ENCODE measurements at places on chromosomes 12 and 14.

DNA sequence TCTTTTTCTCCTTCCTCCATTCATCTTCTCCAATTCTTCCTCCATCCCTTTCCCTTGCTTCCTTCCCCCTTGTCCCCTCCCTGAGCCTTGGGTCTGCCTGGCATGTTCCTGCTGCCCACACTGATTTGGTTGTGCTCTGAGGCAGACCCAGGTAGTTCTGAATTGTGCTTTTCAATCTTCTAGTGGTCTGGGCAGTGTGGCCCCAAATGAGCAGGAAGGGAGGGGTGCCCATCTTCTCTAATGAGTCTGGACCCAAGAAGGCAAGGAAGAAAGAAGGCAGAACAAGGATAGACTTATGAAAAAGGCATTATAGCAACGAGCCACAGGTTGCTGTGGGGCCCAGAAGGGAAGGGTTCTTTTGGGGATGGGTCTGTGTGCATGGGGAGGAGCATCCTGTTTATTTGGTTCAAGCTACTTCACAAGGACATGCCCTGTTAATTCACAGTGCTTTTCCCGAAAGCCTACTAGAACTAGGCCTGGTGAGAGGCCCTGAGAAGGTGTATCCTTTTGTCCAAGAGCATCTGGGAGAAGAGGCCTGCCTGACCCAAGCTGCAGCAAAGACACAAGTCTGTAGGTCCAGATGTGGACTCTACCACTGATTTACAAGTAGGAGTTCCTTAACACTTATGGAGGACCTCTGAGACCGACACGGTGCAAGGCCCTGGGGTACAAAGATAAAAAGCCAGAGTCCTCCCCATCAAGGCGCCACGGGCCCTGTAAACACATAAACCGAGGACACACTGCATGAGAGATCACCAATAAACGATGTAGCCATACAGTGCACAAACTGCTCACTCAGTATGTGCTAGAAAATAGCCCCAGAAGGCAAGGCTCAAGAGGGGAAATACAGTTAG lies 1.1 kb upstream of the SUSD6 start:
- DNase-seq: no peak

GRCh38 chr12:31216479-31216878 lies 109.5 kb downstream of the SINHCAF start:
- DNase-seq: no peak

- no peak for DNase-seq
Measured at GRCh38 chr14:23933108-23933741, 20.3 kb upstream of the DHRS4 start.

DNA sequence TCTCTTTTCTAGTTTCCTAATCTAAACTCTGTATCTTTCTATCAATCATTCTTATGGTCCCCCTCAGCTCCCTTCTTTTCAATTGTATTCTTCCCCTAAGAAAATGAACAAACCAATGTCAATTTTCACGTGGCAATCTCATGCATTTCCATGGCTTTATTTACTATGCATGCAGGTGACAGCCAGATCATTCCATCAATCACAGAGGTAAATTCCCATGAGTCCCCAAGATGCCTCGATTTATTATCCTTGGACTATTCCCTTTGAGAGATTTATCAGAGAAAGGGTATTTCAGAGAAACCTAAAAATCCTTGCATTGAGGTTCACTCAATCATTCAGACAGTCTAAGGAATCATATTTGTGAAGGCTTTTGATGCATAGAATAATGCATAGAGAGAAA lies 301.2 kb downstream of the DIO2 start:
- DNase-seq: no peak

DNA sequence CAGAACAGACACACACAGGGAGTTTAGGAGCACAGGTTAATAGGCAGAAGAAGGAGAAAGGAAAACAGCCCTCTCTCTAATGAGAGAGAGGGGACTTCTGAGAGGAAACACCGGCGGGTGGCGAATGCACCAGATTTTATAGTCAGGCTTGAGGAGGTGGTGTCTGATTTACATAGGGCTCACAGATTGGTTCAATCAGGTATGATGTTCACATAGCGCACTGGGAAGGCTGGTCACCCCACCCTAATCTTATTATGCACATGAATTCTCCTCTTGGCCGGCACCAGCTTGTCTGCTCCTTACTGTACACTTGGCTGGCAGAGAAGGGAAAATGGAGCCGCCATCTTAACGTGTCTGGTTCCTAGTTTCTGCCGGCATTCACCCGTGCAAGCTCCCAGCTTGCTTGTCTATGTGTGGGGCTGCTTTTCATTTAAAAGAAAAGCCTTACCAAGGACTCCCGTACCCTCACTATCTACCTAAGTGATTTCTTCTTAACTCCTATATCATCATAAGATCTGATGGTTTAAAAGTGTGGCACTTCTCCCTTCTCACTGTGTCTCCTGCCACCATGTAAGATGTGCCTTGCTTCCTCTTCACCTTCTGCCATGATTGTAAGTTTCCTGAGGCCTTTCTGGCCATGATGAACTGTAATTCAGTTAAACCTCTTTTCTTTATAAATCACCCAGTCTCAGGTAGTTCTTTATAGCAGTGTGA lies 15.1 kb downstream of the BCAT1 start:
- DNase-seq: no peak

GRCh38 chr12:31324845-31325523 lies 966 bp downstream of the SINHCAF start:
- peak; percentile 60 for DNase-seq

DNA sequence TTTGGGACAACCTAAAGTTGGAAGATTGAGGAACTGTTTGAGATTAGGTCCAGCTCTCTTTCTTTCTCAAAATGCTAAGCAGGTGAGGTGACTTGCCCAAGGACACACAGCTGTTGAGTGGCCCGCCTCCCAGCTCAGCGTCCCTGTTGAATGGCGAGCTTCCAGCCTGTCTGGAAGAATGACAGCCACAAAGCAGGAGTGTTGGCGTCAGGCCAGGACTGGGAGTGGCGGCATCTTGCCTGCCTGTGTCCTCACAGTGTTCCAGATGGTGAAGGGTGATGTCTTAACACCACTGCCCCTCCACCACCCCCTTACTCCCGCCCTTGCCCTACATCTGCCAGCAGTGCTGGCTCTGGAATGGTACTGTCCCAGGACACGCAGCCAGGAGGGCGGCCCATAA lies 4.4 kb upstream of the CEBPE start:
- DNase-seq: no peak
